ENCODE measurements at places on chromosomes 3 and 15. TPM values are rescaled to one million over a fixed set of nuclear protein-coding genes. Genes with fewer than 3 reads are reported as not detected.

Gene TTC23
- 8.0 TPM for total RNA-seq

DNA sequence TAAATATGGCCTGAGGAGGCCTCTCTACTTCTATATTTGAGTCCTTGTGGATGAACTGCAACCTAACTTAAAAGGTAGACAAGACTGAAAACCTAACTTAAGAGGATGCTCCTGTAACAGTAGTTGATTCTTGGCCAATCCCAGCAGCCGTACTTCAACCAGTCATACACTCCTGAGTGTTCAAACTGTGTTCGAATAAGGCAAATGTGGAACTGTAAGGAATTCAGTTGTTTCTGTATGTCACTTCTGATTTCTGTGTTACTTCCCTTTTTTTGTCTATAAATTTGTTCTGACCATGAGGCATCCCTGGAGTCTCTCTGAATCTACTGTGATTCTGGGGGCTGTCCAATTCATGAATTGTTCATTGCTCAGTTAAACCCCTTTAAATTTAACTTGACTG is 20.5 kb downstream of the GALK2 start:
- no peak for DNase-seq

GRCh38 chr15:99486371-99487336 is 79.1 kb upstream of the MEF2A start:
- DNase-seq: peak; percentile 58

- DNase-seq: no peak
These were observed 25.3 kb downstream of the LPP start for GRCh38 chr3:188179006-188179966.

DNA sequence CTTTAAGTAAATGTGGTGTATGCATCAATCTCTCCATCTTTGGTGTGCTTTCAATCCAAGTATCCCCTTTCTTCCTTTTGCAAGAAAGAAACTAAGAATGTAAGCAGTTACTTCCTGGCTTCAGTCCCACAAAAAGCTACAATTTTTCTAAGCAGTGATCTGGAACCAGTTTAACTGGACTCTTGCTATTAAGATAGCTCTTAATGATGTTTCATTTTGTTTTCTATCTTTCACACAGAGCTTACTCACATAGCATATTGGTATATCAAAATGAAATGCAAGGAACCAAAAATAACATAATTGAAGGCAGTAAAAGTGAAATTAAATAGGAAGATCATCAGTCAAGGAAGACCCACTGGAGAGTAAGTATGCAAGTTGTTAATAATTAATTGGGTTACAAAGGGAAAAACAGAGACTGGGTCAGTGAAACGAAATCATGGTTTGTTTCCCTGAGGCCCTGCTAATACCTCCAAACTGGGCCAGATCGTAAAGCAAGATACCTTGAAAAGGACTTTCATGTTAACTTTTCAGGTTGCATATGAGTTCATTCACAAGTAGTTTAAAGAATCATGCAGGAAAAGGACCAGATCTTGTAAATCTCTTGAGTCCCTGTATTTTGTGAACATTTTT is 41.9 kb downstream of the GPR160 start:
- no peak for DNase-seq
